ENCODE measurements at places on chromosomes 11 and 22.

DNA sequence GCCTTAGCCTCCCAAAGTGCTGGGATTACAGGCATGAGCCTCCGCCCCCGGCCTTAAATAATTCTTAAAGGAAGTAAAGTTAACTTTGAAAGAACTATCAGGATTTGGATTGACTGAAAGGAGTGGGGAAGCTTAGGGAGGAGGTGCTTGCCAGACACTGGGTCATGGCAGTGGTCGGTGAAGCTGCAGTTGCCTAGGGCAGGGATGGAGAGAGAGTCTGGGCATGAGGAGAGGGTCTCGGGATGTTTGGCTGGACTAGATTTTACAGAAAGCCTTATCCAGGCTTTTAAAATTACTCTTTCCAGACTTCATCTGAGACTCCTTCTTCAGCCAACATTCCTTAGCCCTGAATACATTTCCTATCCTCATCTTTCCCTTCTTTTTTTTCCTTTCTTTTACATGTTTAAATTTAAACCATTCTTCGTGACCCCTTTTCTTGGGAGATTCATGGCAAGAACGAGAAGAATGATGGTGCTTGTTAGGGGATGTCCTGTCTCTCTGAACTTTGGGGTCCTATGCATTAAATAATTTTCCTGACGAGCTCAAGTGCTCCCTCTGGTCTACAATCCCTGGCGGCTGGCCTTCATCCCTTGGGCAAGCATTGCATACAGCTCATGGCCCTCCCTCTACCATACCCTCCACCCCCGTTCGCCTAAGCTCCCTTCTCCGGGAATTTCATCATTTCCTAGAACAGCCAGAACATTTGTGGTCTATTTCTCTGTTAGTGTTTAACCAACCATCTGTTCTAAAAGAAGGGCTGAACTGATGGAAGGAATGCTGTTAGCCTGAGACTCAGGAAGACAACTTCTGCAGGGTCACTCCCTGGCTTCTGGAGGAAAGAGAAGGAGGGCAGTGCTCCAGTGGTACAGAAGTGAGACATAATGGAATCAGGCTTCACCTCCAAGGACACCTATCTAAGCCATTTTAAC lies at the start of gene NNMT:
NNMT (plus strand) TSS at position 724 of the 929 bp plus-strand sequence; CDS start at position 882, 158 bp downstream.
- DNase-seq = peak; percentile 98

- DNase-seq = peak; percentile 24
Measured at GRCh38 chr11:67698247-67698646, 23.8 kb upstream of the ALDH3B2 start.

DNA sequence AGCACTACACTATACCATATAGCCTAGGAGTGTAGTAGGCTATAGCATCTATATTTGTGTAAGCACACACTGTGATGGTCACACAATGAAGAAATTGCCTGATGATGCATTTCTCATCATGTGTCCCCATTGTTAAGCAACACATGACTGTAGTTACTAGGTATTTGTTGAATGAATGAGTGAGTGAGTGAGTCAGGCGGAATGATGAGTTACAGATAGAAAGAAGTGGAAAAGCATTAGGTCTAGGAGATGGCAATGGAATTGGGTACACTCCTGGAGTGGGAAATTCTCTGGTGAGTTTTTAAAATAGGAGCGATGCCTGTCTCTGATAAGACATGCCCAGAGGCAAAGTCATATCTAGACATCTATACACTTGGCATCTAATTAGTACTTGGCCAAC lies 160.5 kb upstream of the TBCEL start:
- DNase-seq = peak; percentile 84

- no peak for DNase-seq
Measured at GRCh38 chr11:47351156-47352126, 1.1 kb downstream of the MYBPC3 start.

- DNase-seq = peak; percentile 94
Measured at GRCh38 chr11:65314501-65315203, at the start of gene CDC42EP2. Gene CDC42EP2, plus strand, starts transcription at chr11:65314866. Its CDS starts 6,033 bp downstream, at chr11:65320899.
